Renal pelvis (tissue), 12 donors: ENCODE measurements at places on chromosomes 12 and 14.
A peak's percentile ranks its signal among the peaks of the same experiment; 100 is the strongest.

DNA sequence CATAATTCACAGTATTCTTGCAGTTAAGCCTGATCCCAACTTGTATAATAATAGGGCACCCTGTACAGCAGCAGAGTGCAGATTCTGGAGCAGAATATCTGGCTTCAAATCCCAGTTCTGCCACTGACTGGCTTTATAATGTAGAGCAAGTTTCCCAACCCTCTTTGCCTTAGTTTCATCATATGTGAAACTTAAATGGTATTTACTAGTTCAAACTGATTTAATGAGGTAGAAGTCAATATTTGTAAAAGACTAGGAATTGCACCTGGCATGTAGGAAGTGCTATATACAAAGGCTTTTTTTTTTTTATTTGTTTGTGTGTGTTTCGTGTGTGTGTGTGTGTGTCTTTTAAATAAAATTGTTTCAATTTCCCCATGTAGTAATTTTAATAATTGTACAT lies 125.9 kb downstream of the CCER1 start:
- DNase-seq: no peak

GRCh38 chr14:63361790-63362189 lies 43.1 kb upstream of the GPHB5 start:
- no peak for DNase-seq

GRCh38 chr14:90649083-90649482 lies 167.1 kb downstream of the TTC7B start:
- no peak for DNase-seq

GRCh38 chr14:51289169-51289568 lies 49.1 kb downstream of the TMX1 start:
- DNase-seq: no peak

DNA sequence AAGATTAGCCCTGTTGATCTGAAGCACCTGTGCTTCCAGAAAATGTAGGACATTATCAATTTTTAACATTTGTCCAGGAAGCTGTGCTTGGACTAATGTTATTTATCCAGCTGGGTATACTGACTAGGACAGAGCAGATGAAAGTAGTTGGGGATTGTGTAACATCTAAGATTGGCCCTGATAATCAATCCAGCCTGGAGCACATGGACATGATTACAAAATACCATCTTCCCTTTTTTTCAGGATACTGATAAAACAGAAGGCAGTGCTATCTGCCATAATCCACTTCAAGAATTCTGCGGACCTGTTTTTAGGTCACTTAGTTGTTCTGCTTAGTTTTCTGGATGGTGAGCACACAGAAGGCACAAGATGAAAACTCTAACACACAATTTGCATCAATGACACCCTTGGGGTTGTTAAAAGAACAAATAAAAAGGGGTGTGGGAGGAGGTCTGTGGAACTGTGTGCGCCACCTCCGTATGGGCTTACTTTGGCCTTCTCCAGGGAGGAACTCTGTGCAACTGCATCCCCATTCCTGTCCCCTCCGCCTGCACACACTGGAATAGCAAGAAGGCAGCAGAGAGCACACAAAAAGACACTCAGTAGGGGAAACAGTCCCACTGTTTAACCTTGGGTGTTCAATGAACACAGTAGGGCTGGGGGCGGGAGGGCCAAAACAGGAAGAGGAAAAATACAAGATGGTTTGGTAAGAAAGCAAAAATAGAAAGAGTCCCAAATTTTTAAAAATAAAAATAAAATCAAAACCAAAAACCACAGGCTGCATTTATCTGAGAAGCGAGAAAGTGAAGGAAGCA lies 31.1 kb upstream of the DUSP6 start:
- no peak for DNase-seq

DNA sequence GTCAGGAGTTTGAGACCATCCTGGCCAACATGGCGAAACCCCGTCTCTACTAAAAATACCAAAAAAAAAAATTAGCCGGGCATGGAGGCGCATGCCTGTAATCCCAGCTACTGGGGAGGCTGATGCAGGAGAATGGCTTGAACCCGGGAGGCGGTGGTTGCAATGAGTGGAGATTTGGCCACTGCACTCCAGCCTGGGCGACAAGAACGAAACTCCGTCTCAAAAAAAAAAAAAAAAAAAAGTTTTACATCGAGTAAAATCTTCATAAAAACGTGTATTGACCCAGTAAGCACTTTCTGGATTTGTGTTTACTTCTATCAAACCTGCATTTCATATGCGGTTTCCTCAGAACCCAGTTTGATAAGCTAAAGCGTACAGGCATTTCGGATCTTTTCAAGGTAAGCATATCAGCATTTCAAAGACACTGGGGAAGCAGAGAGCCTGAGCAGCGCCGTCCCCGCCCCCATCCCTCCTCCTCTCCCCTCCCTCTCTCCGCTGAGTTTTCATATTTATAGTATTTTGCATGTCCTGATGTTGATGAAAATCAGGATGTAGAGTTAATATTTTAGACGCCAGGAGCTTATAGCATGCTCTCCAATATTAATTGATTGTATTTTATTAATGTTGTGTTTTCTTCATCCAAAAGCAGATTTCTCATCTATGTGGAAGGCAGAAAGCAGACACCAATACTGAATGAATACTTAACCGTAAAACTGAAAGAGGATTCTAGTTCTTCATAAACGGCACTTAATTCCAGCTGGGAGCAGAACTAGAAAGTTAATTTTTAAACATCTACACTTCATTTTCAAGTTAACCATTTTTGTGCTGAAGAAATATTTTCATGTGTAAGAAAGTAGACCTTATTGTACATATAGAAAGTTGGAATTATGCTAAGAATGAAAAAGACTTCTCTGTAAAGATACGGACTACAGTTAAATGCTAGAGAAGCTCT lies 9.2 kb upstream of the HIP1R start:
- DNase-seq: no peak

DNA sequence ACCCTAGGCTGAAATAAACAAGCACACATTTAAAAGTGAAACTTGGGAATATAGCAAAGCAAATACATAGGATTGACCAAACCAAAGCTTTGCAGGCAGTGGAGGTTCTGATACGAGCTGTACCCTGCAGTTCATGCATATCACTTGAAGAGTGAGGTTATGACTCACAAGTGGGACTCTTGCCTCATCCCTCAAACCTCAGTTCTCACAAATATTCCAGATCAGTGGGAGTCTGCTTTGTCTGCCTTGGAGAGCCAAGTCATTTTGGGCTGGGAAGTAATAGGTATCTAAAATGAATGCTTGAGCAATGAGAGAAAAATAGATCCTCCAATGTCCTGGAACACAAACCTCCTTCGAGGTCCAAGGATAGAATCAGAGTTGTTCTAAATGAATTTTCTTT lies 116.4 kb downstream of the LRIG3 start:
- no peak for DNase-seq

- DNase-seq: no peak
Observed at GRCh38 chr12:115506822-115507559, 770.5 kb downstream of the MED13L start.

DNA sequence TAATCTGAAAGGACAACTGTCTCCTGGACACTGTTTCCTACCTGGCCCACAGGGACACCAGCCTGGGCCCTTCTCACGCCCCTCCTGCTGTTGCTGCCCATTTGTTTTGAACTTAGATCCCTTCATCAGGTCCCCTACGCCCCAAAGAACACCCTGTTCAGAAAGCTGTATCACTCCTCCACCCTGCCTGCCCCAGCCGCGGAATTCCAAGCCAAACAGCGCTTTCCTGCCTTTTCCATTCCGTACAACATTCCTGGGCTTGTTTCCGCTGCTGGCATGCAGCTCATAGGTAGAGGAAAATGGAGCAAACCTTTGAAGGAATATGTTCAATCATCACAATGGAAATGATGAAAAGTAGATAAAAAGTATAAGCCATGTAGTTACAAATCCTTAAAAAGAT lies 12.8 kb upstream of the GSG1 start:
- no peak for DNase-seq

DNA sequence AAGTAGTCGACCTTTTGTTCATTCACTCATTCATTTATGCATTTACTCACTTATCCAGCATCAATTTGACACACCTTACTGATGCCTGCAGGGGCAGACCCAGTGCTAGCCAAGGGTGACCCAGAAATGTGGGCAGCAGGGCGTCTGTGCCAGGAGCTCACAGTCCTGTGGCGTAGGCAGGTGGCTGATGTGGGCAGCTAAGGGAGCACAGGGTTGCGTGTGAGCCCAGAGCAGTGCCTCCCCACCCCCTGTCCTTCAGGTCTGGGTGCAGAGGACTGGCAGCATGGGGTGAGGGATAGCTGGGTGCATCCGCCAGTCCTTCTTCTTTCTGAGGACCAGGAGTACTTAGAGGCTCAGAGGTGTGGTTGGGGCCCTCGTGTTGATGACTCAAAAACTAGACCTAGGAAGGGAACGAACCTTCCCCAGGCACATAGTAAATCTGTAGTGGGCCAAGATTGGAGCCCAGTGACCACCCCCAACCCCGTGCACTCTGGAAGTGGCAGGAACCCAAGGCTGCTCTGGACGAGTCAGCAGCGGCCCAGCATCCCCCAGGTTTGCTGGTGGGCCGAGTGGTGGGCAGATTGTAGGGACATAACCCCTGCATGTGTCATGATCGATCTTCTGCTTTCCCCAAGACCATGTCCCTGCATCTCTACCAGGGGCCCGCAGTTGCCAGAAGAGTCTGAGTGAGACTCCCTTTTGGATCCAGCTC lies 63.9 kb downstream of the BEGAIN start:
- DNase-seq: no peak

GRCh38 chr12:11727133-11727664 lies 77.7 kb downstream of the ETV6 start:
- no peak for DNase-seq

GRCh38 chr14:104659764-104660523 lies 29.5 kb upstream of the INF2 start:
- DNase-seq: no peak

DNA sequence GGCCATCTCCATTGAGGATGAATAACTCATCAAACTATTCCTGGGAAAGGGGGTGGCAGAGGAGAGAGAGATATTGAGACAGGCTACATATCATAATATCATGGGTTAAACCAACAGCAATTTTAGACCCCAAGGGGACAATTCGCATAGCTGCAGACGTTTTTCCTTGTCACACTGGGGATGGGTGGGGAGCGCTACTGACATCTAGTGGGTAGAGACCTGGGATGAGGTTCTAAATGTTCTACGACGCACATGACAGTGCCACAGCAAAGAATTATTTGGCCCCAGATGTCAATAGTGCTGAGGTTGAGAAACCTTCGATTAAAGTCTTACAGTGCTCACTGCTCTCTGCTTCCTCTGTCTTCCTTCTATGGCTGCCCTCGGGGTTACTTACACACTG lies 425.6 kb downstream of the NRXN3 start:
- DNase-seq: no peak

DNA sequence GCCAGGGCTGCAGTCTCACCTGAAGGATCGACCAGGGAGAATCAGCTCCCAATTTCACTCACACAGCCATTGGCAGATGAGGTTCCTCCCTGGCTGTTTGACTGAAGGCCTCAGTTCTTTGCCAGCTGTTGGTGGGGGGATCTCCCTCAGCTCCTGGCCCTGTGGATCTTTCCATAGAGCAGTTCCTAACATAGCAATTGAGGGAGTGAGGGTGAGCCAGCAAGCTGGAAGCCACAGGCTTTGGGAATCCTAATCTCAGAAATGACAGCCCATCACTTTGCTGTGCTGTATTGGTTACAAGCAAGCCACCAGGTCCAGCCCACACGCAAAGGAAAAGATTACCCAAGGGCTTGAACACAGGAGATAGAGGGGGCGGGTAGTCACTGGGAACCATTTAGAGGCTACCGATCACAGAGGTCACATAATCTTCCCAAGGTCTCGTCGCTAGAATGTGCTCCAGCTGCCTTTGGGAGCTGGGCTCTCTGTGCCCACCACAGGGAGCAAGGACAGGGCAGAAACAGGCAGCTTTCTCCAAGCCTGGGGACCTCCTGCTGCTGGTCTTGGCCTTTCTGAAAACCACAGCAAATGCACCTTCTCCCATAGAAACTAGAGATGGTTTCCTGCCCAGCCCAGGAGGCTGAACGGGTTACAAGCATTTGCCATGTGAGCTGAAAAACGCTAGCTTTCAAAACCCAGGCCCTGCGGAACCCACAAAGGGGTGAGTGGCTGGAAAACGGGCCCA lies 4.6 kb upstream of the OTUB2 start:
- DNase-seq: no peak

DNA sequence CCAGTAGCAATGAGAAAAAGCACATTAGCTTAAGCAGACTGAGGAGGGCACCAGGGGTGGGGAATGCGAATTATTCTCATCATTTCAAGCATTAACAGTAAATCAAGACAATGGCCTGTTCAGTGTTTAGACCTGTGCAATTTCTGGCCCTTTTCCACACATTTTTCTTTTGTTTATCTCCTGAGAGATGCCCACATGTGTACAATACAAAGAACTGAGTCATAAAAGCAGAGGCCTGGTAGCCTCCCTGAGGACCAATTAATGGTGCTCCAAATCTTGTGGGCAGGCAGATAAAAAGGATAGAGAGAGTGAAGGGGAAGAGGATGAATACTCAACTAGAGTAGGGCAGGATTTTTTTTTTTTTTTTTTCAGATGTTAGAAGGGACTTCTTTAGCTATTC lies 480.8 kb downstream of the RERGL start:
- DNase-seq: no peak

GRCh38 chr12:40752011-40752410 lies 59.8 kb downstream of the CNTN1 start:
- DNase-seq: peak; percentile 9

GRCh38 chr12:108335349-108336119 lies 3.6 kb downstream of the CMKLR1 start:
- no peak for DNase-seq

- no peak for DNase-seq
Observed at GRCh38 chr12:49294086-49294803, 702 bp upstream of the PRPH start.

DNA sequence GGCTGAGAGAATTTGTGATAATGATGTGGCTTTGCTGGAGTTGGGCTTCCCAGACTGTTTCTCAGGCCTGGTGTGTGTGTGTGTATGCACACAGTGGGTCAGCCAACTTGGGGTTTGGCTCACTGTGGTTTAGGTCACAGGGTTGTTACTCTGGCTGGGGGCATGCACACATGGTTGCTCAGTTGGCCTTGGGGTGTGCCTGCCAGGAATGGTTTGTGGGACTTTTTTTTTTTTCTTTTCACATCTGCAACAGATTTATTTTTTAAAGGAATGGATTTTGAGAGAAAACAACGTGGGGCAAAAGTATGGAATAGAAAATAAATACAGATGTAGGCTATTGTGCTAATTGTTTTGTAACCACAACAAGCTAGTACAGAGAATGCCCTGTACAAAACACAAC lies 25.0 kb upstream of the GTF2A1 start:
- DNase-seq: no peak

DNA sequence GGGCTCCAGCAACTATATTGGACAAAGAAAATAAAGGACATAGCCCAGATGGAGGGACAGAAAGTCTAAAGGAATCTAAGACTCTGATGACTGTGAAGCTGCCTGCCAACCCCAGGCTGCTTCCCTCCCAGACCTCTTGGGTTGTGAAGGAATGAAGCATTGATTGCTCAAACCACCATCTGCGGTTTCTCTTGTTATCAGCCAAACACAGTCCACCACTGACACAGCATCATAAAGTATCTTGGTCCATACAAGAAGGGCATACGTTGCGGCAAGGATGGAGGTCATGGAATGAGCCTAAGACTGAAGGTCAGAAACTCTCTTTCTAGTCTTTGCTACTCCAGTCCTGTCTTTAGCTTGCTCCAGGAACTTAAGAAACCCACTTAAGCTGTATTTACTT lies 58.5 kb upstream of the PLXNC1 start:
- no peak for DNase-seq
